Stimulated activated CD8-positive, alpha-beta memory T cell treated with anti-CD3 and anti-CD28 coated beads, Interleukin-4, amount 100 ng/mL, for 1 hour (primary cell): ENCODE measurements at places on chromosomes 6 and 20.

GRCh38 chr6:161139766-161140553, 133.9 kb downstream of the AGPAT4 start:
- DNase-seq: no peak

- DNase-seq: peak; percentile 17
Measured at GRCh38 chr6:90110971-90111370, 185.7 kb downstream of the BACH2 start.

DNA sequence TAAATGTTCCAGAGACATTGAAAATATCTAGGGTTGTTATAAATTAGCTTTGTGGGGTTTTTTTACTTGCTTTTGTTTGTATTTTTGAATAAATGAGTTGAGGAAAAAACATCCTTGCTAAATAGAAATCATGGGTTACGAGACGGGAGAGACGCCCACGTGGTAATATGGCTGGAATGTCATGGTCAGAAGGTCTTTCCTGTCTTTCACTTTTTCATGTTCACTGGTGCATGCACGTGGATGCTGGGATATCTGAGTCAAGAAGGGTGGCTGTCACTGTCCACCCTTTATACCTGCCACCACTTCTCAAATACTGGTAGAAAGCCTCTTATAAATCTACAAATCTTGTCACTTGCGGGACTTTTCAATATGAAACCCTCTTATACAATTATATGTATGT, 258.7 kb upstream of the AGPAT4 start:
- no peak for DNase-seq

GRCh38 chr6:105810105-105810921, 275.8 kb upstream of the PRDM1 start:
- DNase-seq: no peak

DNA sequence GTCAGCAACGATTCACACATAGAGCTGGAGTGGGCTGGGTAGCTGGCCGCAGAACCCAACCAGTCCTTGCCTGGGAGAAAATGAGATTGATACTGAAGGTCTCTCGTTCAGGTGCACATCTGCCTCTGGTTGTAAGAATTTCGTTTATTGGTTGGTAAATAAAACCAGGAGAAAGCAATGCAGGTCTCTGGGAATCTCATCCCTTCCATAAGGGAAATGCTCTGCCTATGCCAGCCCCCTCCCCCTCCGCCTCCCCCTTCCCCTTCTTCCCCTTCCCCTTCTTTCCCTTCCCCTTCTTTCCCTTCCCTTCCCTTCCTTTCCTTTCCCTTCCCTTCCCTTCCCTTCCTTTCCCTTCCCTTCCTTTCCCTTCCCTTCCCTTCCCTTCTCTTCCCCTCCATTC, 107.3 kb downstream of the DTD1 start:
- no peak for DNase-seq

GRCh38 chr6:32968867-32969684, 682 bp downstream of the BRD2 start:
- no peak for DNase-seq

DNA sequence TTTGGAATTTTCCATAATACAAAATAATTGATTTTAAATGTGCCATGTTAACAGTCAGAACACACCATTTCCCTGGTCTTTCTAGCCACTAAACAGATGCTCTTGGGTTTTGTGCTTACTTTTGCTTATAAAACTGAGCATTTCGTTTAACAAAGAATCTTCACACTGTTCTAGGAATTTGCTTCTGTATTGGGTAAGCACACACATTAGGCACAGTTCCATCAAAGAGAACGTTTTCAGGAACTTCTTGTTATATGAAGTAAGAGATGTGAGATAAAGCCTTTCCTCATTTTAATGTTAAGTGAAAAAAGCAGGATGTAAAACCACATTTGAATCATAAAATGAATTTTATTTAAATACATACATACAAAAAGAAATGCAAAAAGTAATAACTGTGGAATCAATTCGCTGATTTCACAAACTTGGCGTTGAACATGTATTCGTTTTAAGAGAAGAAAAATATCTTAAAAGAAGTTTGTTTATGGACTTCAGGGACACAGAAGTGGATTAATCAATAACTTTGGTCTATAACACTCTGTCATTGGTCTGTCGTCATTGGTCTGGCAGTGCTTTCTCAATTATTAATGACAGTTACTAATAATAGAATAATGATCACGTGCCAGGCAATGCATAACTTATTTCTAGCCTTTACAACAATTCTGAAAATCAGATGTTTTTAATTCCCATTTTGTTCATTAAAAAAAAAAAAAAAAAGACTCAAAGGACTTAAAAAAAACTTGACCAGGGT, 199.9 kb upstream of the PRDM1 start:
- no peak for DNase-seq
